Mesendoderm (in vitro differentiated cells): ENCODE measurements at places on chromosomes 7 and 10.

DNA sequence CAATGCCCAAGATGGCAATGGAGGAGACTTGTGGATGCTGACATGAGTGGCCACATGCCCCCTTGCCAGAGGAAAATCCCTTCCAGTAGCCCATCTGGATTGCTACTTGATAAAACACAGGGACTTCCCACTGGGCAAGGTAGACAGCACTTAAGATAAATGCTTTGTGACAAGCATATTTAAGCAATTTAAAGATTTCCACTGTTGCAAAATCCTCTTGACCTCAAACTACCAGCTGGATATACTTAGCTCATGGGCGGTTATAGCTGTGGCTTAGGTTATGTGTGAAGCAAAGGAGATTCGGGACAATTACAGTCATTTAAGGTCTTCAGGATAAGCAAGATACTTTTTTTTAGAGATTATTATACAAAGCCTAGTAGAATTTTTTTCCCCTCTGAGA is 238.1 kb downstream of the BMPER start:
- H3K27ac ChIP-seq: no peak overlapping the region
- H3K4me3 ChIP-seq: no peak overlapping the region
- no peak for DNase-seq
- H3K36me3 ChIP-seq: no peaks in the 10 kb centered on the region
- H3K27me3 ChIP-seq: no peaks in the 10 kb centered on the region

DNA sequence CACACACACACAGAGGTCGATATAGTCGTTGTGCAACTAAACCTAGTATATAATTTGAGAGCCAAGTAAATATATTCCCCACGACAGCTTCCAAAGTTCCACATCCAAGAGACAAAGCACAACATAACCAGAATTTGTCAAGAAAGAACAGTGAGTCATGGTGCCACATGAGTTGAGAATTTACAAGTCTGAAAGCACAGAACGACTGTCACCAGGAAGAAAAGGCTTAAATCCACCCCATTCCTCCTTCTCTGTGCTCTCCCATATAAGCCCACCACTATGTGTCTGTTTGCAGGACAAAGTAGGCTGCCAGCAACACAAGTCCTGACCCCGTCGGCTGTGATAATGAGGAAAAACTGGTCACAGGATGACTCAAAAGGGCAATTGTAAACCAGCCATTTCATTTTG is 32.8 kb downstream of the GSAP start:
- no peak overlapping the region for H3K4me3 ChIP-seq
- DNase-seq: no peak
- H3K4me1 ChIP-seq: no peaks in the 10 kb centered on the region
- no peaks in the 10 kb centered on the region for H3K36me3 ChIP-seq
- no peaks in the 10 kb centered on the region for H3K27me3 ChIP-seq

GRCh38 chr10:95430231-95430951 is 130.8 kb downstream of the SORBS1 start:
- H3K27ac ChIP-seq: no peak overlapping the region
- H3K4me3 ChIP-seq: no peak overlapping the region
- peaks cover 4% of the 10 kb centered on the region for H3K4me1 ChIP-seq
- no peaks in the 10 kb centered on the region for H3K27me3 ChIP-seq
- H3K36me3 ChIP-seq: no peaks in the 10 kb centered on the region
- DNase-seq: peak; percentile 79

- H3K4me1 ChIP-seq: no peaks in the 10 kb centered on the region
- H3K27ac ChIP-seq: no peak overlapping the region
- H3K36me3 ChIP-seq: no peaks in the 10 kb centered on the region
- H3K27me3 ChIP-seq: no peaks in the 10 kb centered on the region
- no peak for DNase-seq
- no peak overlapping the region for H3K4me3 ChIP-seq
Measured at GRCh38 chr7:99193527-99194220, 14.2 kb downstream of the KPNA7 start.

DNA sequence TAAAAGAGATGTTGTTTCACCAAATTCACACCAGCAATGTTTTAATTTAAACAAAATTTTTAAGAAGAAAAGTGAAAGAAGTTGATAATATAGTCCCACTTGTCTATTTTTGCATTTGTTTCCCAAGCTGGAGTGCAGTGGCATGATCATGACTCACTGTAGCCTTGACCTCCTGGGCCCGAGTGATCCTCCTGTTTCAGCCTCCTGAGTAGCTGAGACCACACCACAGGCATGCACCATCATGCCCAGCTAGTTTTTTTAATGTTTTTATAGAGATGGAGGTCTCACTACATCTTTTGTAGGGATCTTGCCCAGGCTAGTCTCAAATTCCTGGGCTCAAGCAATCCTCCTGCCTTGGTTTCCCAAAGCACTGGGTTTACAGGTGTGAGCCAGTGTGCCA is 14.1 kb upstream of the NDUFA5 start:
- no peak for DNase-seq
- H3K4me3 ChIP-seq: no peak overlapping the region
- no peak overlapping the region for H3K27ac ChIP-seq
- no peaks in the 10 kb centered on the region for H3K36me3 ChIP-seq
- H3K27me3 ChIP-seq: no peaks in the 10 kb centered on the region

DNA sequence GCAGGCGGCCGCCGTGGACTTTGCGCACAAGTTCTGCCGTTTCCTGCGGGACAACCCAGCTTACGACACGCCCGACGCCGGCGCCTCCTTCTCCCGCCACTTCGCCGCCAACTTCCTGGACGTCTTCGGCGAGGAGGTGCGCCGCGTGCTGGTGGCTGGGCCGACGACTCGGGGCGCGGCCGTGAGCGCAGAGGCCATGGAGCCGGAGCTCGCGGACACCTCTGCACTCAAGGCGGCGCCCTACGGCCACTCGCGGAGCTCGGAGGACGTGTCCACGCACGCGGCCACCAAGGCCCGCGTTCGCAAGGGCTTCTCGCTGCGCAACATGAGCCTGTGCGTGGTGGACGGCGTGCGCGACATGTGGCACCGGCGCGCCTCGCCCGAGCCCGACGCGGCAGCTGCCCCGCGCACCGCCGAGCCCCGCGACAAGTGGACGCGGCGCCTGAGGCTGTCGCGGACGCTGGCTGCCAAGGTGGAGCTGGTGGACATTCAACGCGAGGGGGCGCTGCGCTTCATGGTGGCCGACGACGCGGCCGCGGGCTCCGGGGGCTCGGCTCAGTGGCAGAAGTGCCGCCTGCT is 14.1 kb downstream of the SH2B2 start:
- no peaks in the 10 kb centered on the region for H3K36me3 ChIP-seq
- no peaks in the 10 kb centered on the region for H3K27me3 ChIP-seq
- no peak overlapping the region for H3K27ac ChIP-seq
- peak; percentile 78 for DNase-seq
- H3K4me1 ChIP-seq: no peaks in the 10 kb centered on the region

GRCh38 chr10:43970717-43971116 is 322.0 kb upstream of the ZNF32 start:
- no peaks in the 10 kb centered on the region for H3K4me1 ChIP-seq
- H3K4me3 ChIP-seq: no peak overlapping the region
- H3K27me3 ChIP-seq: no peaks in the 10 kb centered on the region
- DNase-seq: no peak
- no peaks in the 10 kb centered on the region for H3K36me3 ChIP-seq
